ENCODE measurements at places on chromosomes 12 and 14.

DNA sequence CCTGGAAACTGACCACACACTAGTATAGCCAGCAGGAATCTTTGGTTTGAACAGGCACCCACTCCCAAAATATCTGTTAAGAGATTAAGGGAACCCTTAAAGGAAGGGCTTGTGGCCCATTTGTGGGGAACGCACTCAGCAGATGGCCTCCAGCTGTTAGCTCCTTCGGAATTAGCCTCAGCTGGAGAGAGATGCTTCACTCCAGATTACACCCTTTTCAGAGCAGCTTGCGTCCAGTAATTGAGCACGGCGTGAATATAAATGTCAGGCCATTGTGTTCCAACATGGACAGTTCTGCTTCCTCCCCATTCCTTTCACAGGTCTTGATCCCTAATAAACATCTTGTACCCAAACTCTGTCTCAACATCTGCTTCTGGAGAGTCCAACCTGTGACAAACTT is 397.8 kb downstream of the SEC23A start:
- no peak for DNase-seq

- no peak for DNase-seq
Observed at GRCh38 chr14:80315681-80316080, 104.4 kb upstream of the DIO2 start.

DNA sequence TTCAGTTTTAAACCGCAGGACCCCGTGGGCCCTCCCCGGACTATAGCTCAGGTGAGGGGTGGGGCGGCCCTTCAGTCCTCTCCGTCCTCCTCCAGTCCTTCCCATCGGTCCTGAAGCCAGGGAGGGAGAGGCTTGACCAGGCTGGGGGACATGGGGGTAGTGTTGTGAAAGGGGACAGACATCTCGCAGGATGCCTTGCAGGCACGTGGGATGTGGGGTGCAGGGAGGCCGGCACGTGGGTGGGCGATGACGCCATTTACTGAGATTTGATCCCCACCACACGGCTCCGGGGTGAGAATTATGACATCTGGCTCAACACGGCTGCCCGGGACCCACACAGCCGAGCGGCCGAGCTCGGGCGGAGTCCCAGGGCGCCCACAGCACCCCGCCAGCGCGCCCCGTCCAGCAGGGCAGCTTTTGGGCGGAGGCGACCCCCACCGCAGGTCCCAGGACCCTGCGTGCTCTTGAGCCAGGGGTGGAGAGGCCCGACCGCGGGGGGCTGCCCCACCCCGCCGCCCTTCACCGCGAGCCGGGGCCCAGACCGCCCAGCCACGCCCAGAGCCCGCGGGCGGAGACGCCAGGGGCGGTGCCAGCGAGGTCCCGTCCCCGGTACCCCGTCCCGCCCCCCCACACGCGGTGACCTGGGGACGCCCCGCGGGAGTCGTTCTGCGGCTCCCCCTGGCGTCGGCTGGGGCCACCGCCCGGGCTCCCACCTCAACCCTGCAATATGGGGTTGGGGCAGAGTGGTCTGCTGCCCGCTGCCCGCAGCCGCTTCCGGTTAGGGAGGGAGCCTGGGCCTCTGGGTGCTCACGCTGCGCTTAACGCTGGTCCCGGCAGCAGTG is 3.3 kb upstream of the EXOC3L4 start:
- peak; percentile 24 for DNase-seq

- DNase-seq: no peak
Observed at GRCh38 chr14:45811155-45811554, 558.2 kb upstream of the MIS18BP1 start.

- no peak for DNase-seq
Observed at GRCh38 chr12:122609732-122610131, 82.7 kb downstream of the KNTC1 start.

- peak; percentile 10 for DNase-seq
Observed at GRCh38 chr12:60173224-60174170, 577.7 kb downstream of the SLC16A7 start.

DNA sequence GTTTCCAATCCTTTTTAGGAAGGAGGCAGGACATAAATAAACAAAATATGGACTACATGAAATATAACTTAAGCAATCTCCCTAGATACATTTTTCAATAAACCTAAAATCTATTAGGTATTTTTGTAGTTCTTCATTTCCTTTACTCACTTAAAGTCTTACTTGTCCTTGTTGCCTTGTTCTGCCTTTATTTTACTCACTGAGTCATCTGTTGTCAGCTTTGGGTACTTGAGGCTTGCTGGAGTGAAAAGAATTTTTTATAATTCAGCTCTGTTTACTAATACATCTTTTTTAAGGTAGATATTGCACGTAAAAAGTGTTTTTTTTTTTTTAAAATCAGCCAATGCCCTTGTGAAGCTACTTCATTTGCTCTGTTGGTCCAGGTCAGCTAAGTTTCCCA is 216.2 kb downstream of the PELI2 start:
- no peak for DNase-seq

GRCh38 chr14:31703056-31703455 is 141.9 kb downstream of the NUBPL start:
- DNase-seq: no peak

GRCh38 chr12:120381752-120382419 is 12.9 kb upstream of the MSI1 start:
- DNase-seq: no peak

GRCh38 chr14:83994020-83994419 is 1535.9 kb upstream of the FLRT2 start:
- peak; percentile 35 for DNase-seq

- peak; percentile 31 for DNase-seq
Observed at GRCh38 chr14:99559286-99559990, 44.6 kb downstream of the CCDC85C start.

GRCh38 chr12:3644104-3644503 is 108.8 kb downstream of the CRACR2A start:
- no peak for DNase-seq

GRCh38 chr14:55066223-55066622 is 14.8 kb downstream of the MAPK1IP1L start:
- no peak for DNase-seq

DNA sequence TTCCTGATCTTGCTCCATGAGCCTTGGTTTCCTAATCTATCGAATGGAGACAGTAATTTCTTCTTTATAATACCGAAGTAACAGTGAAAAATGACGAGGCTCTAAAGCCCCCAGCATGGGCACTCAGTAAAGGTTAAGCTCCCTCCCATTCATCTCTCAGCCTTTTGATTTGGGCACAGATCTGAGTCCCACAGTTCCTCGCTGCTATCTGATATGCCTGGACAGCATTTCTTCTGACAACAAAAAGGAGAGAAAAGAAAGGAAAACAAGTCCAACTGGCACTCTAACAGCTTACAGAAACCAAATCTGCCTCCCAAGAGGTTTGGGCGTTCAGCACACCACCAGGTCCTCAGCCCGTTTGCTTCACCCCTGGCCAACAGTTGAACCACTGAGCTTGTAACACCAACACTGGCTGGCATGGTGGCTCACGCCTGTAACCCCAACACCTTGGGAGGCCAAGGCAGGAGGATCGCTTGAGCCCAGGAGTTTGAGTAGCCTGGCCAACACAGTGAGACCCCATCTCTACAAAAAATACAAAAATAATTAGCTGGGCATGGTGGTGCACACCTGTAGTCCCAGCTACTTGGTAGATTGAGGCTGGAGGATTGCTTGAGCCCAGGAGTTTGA is 19.5 kb downstream of the CCDC88C start:
- no peak for DNase-seq

DNA sequence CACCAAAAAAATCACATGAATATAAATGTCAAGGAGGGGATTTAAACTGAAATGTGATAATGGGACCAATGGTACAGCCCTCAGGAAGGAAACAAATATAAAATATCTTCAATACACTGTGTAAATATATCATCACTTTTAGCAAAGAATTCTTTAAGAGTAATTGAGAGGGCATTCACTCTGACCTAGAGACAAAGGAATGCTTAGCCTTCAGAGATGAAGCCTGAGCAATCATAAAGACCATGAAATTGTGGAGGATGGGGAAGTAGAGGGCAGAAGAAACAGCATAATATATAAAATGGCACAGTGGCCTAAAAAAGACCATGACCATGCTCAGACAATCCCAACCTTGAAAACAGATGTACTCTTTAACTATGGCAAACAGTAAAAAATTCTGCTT is 20.4 kb downstream of the YAF2 start:
- no peak for DNase-seq

- peak; percentile 67 for DNase-seq
Observed at GRCh38 chr14:72420749-72421474, 473.0 kb downstream of the DPF3 start.

DNA sequence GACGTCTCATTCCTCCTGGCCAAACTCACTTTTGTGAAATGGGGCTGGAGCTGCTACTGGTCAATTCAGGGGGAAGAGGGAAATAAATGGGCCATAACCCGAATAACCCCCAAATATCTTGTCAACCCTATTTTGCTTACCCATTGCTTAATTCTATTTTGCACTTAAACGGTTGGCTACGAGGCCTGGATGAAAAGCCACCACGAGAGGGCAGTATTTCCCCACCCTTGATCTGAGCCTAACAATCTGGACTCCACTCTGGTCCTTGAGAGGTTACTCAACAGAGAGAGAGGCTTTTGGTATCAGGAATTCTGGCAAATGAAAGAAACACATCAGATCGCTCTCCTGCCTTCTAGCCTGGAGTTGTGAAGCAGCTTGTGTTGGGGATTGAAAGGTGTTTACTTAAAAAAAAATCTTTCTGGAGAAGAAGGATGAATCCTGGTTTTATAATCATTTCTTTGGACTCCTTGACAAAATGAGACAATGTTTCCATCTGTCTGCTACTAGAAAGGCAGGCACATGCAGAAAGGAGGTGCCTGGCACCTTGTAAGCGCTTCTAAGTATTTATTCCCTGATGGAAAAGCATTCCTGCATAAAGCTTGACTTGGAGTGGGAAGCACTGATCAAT is 22.4 kb upstream of the FBXO21 start:
- DNase-seq: peak; percentile 57

DNA sequence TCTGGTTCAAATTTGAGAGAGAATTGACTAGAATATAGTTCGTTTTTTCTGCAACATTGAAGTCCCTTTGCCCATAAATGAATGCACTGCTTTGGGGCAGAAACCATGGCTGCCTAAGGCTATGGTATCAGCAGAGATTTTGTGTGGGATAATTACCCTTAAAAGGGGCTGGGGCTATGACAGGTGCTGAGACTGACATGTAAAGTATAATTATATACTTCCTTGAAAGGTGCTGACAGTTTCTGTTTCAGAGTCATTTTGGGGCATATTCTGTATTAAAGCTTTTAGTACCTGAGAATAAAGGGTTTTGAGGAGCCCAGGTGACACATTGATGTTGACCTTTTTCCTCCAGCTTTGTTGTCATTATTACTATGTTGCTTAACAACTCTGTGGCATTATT is 150.3 kb upstream of the PTPRQ start:
- no peak for DNase-seq

- DNase-seq: no peak
Observed at GRCh38 chr12:129169928-129170327, 316.6 kb downstream of the GLT1D1 start.

DNA sequence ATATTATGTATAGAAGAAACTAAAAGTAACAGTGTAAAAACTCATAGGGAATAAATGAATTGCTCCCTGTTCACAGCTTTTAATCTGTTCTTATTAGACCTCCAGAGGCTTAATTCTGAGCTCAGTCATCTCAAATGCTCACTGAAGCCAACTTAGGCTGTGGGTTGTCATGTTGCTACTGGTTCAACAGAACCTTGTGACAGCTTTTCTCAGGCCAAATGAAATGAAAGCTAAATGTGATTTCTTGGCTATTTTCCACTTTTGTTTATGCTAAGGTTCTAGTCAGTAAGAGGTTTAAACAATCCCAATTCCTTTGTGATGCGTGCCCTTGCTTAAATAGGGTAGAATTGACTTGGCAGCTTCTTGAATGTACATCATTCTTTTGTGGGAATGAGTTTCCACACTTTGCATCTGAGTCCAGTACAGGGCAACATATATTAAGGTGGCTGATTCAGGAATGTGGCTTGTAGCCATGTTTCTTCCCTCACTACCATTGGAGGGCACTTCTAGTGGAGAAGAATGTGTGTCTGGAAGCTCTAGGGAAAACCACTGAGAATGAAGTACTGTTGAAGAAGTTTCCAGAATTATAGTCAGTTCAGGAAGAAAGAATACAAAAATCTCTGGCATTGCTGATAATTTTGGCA is 156.4 kb downstream of the NEDD1 start:
- no peak for DNase-seq

DNA sequence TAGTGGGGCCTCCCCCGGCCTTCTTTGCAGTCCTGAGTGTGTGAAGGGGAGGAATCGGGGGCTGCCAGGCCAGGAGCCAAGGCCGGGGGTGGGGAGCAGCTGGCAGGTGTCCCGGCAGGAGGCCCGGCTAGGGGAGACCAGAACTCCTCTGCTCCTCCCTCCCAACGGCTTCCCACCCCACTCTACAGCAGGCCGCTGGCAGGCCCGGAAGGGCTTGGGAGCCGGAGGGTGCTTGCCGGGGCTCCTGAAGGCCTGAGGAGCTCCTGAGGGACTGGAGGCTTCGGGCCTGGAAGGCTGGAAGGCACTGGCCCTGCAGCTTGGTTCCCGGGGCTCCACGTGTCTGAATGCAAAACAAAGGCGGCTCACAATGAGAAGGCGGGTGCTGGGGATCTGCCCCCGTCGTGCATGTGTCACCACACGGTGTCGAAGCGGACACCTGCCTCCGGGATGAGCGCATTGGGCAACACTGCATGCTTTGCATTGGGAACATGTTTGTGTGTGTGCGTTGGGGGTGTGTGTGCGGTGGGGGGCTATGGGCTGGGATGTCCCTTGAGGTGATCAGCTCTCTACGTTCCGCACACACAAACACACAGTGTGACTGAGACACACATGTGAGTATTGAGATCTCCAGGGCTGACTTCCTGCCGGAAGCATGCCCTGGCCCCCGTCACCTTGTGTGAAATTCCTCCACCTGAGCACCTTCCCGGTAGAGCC is 30.9 kb upstream of the ANKRD9 start:
- no peak for DNase-seq

- no peak for DNase-seq
Observed at GRCh38 chr14:79706382-79706781, 504.9 kb downstream of the DIO2 start.

DNA sequence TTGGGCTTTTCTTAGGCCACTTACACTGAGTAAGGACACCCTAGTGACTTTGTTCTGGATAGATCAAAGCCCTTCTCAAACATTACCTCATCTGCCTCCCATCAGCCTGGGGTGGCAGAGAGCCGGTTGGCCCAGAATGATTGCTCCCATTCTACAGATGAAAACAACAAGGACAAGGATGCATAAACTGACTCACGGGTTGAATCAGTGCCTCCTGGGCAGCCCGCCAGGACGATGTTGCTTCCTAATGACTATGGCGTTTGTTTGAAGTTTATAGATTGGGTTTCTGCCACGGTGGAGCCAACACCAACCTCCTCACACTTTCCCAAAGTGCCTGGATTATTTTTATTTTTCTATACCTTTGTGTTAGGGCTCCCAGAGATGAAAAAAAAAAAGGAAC is 3.6 kb upstream of the VRK1 start:
- peak; percentile 32 for DNase-seq

- peak; percentile 79 for DNase-seq
Observed at GRCh38 chr12:57836442-57837375, 9.8 kb downstream of the CTDSP2 start.
